ENCODE measurements at places on chromosomes 2 and 18.

DNA sequence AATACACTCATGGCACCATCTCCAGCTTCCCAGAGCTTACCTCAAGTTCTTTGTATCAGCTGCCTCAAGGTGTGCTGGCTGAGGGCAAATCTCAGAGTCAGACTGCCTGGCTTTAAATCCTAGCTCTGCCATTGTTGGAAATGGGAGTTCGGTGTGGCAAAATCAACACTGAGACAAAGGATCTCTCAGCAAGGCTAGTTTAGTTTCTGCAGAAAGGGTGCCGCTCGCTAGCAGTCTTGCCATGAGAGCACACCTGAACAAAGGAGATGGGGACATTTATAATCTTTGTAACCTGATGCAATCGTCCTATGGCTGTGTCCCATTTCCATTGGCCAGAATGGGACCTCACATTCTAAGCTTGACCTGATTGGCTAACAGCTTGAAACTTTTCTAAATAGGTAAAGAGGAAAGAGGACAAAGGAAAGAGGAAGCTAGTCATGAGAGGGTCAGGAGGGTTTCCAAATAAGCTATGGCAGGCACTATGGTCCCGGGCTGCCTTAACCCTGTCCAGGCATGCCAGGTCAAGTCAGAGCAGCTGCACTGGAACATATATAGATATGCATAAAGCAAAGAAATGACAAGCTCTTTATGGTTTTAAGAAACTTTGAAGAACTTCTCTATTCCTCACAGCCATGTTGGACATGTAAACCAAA, 4.3 kb upstream of the UBE2F start:
- DNase-seq: no peak

DNA sequence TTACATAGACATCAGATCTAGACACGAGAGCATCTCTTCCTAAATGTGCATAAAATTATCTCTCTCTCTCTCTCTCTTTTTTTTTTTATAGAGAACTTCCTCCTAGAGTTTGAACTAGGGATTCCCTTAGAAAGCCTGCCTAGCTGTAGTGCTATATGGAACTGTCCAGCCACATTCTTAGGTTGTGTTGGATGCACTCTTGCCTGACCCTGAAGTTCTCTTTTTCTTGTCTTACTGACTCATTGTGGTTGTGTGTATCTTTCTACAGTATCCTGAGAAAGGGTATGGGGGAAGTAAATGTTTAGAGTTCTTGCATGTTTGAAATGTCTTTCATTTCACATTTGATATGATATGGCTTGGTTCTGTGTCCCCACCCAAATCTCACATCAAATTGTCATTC, 368.2 kb downstream of the CDH2 start:
- DNase-seq: peak; percentile 20

DNA sequence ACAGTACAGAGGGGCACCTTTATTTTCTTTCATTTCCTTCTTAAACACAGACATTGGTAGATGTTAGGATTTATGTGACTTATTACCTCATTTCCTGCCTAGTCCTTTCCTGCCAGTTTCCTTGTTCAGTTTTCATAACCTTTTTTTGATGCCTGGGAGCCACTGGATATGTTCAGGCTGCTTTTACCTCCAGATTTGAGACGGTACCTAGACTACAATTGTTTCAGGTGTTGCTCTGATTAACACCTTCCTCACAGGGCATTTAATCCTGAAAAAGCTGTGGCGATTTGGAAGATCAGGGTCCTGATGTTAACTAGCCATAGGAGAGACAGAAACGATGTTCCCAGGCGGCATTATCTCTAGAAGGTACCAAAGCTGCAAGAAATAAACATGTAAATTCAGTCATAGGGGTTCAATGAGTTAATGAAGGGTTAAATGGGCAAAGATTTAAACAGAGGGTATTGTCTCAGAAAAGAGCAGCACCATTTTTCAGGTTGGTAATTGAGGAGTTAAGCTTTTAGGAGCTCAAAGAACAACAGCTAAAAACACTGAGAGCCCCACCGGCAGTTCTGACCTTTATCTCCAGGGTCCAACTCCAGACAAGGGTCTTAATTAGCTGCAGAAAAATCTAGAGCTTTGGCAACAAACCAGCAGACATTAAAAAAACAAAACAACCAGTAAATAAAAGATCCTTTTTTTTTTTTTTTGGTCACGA, 93.3 kb downstream of the HRH4 start:
- DNase-seq: no peak

DNA sequence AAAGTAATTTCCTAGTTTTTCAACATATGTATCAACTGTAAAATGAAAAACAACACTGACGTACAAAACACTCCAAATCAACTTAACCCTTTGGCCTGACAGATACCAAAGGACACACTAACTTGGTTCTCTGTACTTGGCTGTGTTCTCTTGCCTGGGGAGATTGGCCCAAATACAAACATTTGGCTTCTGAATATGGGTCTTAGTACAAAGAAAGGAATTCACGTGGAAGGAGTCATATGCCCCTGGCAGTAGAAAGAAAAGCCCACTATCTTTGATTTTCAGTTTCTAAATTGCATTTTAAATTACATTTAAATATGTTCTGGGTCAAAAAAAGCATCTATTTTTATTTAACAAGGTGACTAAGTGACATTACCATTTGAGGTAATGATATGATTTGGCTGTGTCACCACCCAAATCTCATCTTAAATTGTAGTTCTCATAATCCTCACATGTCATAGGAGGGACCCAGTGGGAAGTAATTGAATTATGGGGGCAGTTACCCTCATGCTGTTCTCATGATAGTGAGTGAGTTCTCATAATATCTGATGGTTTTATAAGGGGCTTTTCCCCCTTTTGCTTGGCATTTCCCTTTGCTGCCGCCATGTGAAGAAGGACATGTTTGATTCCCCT, 153.6 kb upstream of the CCDC195 start:
- DNase-seq: no peak

GRCh38 chr2:12005886-12006681, 259.7 kb downstream of the LPIN1 start:
- DNase-seq: peak; percentile 89

GRCh38 chr2:37919631-37920032, 5.5 kb upstream of the RMDN2 start:
- DNase-seq: peak; percentile 95

- no peak for DNase-seq
Observed at GRCh38 chr18:55100817-55101457, 141.7 kb upstream of the CCDC68 start.

DNA sequence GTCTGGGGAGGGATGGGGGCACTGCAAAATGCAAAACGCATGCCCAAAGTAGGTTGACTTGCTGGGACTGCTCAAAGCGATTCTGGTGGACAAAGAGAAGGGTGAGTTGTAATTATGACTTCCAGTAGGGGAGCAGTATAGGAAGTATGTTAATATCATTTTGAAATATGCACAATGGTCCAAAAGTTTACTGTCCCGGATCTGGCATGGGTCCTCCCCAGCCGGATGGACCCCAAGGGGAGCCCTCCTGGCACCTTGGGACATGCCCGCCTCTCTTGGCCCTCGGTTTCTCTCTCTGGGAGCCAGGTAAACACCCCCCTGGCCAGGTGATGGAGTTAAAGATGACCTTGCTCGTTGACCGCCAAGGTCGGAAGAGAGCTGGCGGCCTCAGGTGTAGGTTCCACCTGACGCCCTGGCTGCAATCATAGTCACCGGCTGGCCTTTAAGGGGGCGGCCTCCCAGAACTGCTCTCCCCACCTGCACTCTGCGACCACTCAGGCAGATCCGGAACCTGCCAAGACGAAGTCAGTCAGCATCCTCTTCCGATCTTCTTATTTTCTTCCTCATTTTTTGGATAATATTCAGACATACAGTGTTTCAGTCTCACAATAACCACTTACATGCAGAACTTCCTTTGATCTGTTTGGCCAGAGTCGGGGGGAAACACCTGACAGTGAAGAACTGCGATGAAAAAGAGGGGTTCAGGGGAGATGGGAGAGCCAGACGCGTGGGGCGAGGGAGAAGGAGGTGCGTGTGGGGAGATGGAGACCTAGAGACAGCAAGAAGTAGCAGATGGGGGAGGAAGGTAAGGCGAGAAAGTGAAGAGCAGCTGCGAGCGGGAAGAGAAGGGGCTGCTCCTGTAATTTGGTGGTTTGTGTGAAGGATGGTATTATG, 148.3 kb downstream of the MEIS1 start:
- peak; percentile 60 for DNase-seq

DNA sequence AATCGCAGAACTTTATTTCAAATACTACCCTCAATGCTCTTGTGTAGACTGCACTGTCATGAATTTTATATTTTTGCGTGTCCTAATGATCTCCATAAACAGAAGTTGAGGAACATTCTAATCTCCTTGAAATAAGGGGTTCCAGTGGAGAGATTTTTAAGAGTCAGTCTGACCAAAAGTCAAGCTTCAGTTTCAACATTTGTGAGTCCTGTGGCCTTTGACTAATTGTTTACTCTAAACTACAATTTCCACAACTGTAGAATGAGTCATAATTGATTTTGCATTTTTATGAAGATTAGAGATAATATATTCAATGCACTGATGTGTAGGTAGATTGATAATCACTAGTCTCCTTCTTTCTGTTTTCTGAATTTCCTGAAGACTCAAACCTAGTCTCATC, 720.3 kb upstream of the ID2 start:
- no peak for DNase-seq

- no peak for DNase-seq
Observed at GRCh38 chr2:114880046-114880445, 437.6 kb downstream of the DPP10 start.

DNA sequence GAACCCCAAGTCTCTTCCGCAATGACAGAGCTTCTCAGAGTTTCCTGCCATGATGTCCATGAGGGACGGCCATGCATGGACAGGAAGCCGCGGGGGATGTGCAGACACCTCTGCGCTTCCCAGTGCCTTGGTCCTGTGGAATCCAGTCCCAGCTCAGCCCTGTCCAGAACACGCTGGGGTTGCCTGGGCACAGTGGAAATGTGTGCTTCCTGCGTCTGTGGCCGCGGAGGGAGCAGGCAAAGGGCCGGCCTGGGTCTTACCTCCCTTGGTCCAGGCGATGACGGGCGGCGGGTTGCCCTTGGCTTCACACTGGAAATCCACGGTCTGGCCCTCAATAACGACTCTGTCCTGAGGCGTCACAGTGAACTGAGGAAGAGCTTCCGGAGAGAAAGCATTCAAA, 79.6 kb downstream of the PXDN start:
- no peak for DNase-seq

GRCh38 chr2:171712051-171712450, 24.8 kb downstream of the DYNC1I2 start:
- peak; percentile 27 for DNase-seq

- DNase-seq: peak; percentile 78
Observed at GRCh38 chr2:109545828-109546713, 67.7 kb downstream of the SEPTIN10 start.

DNA sequence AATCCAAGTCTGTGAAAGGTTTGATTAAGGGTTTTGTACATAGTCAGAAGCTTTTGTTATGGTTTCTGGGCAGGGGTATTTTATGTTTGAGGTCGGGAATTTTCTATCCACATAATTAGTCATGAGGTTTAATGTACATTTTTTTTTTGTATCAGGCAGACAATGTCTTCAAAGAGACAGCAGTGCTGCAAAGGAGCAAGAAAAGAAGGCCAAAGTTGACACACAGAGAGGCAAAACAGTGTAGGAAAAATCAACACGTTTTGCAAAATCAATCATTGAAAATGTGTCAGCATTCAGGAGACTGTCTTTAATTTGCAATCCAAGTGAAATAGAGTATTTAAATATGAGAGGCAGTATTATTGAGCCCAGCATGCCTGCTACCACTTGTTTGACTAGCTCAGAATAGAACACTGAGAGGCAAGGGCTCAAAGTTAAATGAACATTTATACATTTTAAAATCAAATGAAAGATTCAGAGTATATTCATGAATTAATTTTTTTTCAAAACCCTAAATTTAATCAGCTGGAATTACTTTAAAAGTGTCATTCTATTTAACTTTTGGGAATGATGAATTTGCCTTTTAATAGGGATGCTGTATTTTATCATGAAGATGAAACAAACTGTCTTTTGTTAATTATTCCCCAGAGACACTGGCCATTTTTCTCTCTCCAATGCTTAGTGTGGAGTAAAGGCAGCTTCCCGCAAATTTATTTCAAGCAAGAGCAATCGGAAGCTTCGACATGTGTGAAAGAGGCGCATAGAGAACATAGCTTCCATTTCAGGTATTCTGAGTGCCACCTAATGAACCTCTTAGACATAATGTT, 11.3 kb downstream of the VRK2 start:
- no peak for DNase-seq

DNA sequence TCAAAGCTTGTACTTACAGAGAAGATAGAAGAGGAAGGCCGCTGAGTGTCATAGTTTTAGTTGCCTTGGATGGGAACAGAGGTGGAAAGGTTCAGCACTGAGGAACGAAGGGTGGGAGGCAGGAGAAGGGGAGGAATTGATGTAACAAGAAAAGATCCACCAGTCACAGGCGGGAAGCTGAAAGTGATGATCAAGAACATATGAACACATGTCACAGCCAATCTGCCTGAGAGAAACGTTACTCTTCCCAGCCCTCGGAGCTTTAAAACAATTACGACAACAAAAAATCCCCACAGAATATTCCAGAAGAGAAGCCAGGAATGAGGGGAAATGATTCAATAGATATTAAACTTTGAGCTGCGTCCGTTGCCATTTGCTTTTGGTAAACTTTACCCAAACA, 87.1 kb downstream of the TSHZ1 start:
- no peak for DNase-seq

GRCh38 chr2:70552501-70553333, 909 bp downstream of the TGFA start:
- peak; percentile 62 for DNase-seq

DNA sequence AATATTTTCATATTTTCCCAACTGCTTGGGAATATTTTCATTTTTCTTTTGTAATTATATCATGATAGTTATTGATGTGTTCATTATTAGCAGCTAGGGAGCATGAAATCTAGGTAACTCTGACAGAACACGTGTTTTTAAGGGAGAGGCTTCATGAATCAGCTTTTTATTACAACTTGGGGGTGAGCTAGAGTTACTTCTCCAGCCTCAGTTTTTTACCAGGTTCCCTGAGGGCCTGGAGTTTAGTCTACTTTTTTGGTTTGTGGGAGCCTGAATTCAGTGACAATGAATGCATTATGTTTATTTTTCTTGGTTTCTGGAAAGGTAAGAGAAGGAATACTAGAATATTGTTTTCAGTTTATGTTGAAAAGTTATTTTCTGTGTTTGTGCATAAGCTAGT, 18.0 kb downstream of the NAB1 start:
- DNase-seq: peak; percentile 22

GRCh38 chr2:20230114-20230425, 5.1 kb upstream of the SDC1 start:
- no peak for DNase-seq

DNA sequence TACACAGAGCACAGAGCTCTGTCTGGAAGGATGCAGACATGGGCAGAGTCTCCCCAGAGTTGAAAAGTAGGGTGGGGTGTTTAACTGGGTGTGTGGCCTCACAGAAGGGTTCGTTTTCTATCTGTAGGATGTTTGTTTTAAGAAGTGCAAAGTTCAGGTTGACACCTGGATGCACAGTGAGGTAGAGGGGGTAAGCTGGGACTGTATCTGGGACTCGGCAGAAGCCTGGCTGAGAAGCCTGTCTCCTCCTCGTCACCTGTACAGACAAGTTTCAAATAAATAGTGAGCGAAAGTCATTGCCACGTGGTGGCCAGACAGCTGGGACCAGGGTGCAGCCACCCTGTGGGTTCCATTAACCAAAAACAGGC, 145.9 kb downstream of the KLHL29 start:
- DNase-seq: no peak
